ENCODE measurements at places on chromosomes 11 and 22. TPM values are rescaled to one million over a fixed set of nuclear protein-coding genes. Genes with fewer than 3 reads are reported as not detected.

OR4D5 gene
- not detected for total RNA-seq

DTX4 gene
- 4.9 TPM for total RNA-seq

UBQLNL gene
- total RNA-seq, result not detected

GGTLC3 gene
- total RNA-seq, result not detected

IGF2 gene
- total RNA-seq, result 1.8 TPM

TRPM5 gene
- not detected for total RNA-seq

SLC17A6 gene
- not detected for total RNA-seq

CLTCL1 gene
- total RNA-seq, result 3.5 TPM

PLEKHB1 gene
- total RNA-seq, result 0.55 TPM

BBOX1 gene
- total RNA-seq, result not detected

KCNE3 gene
- total RNA-seq, result not detected

CBLIF gene
- total RNA-seq, result not detected

RTN4R gene
- total RNA-seq, result 10.1 TPM

IGHMBP2 gene
- 16.0 TPM for total RNA-seq

SLC43A1 gene
- total RNA-seq, result 3.9 TPM

LGALS12 gene
- not detected for total RNA-seq

TESMIN gene
- total RNA-seq, result 6.8 TPM

SLC22A12 gene
- total RNA-seq, result not detected

ANO5 gene
- 2.0 TPM for total RNA-seq

PITPNM1 gene
- 41.4 TPM for total RNA-seq

TEX12 gene
- total RNA-seq, result not detected

CADM1 gene
- total RNA-seq, result 23.2 TPM

OR8D4 gene
- total RNA-seq, result not detected

PRRG4 gene
- 0.58 TPM for total RNA-seq

OR56A1 gene
- not detected for total RNA-seq

SLC16A8 gene
- total RNA-seq, result not detected

SPTBN2 gene
- 8.2 TPM for total RNA-seq

F2 gene
- 2.1 TPM for total RNA-seq

FAM181B gene
- total RNA-seq, result 0.05 TPM

CDC45 gene
- 24.1 TPM for total RNA-seq

CEP164 gene
- total RNA-seq, result 18.5 TPM

CAT gene
- 39.8 TPM for total RNA-seq

OR51B4 gene
- total RNA-seq, result not detected

JAML gene
- not detected for total RNA-seq

CYB5R2 gene
- total RNA-seq, result 5.2 TPM

PDXP gene
- total RNA-seq, result 16.3 TPM

ACCSL gene
- not detected for total RNA-seq

CST6 gene
- total RNA-seq, result not detected

MCAM gene
- total RNA-seq, result 9.5 TPM

APOA1 gene
- total RNA-seq, result 0.23 TPM

GRAMD1B gene
- 31.6 TPM for total RNA-seq

APOL2 gene
- 29.7 TPM for total RNA-seq

GAL gene
- 19.3 TPM for total RNA-seq

CCDC81 gene
- total RNA-seq, result 0.17 TPM

ZFTA gene
- total RNA-seq, result 6.3 TPM

DCDC1 gene
- 0.64 TPM for total RNA-seq

HSPB2 gene
- total RNA-seq, result not detected

OR51Q1 gene
- total RNA-seq, result not detected

C1QTNF5 gene
- total RNA-seq, result not detected

ASRGL1 gene
- total RNA-seq, result 10.1 TPM

SBF2 gene
- 14.8 TPM for total RNA-seq

HEPHL1 gene
- not detected for total RNA-seq

UPK3A gene
- not detected for total RNA-seq

Data from A549 treated with CpdA at 1 μM for 4 hours (cell line).